Stimulated activated naive CD4-positive, alpha-beta T cell treated with Interleukin-2 at 50 U/mL for 16 hours (primary cell): ENCODE measurements at places on chromosomes 12 and 14.

GRCh38 chr12:132452596-132453350 is 37.2 kb upstream of the FBRSL1 start:
- no peak for DNase-seq

DNA sequence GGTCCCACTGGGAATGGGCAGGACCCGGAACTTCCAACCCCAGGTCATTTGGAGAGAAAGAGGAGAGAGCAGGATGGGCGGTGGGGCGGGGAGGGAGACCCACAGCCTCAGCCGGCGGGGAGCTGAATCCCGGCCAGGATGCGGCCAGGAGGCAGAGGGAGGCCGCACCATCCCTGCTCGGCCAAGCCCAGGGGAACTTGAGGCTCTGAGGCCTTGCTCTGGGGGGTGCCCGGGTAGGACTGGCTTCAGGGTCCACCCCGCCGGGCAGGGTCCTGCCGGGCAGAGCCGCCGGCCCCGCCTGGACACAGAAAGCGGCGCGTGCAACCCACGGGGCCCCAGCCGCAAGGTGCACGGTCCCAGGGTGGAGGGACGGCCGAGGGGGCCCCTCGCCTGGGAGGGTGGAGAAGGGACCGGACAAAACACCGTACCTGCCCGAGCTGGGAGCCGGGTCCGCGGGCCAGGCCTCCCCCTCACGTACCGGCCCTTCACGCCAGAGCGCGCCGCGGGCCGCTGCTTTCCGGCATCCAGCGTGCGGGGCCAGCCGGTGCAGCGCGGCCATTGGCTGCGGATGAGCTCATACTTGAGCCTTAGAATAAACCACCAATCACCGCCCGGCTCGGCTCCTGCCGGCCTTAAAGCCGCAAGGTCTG is at the start of gene RPS6KL1:
Gene RPS6KL1 (minus strand): TSS at position 509 of the 650 bp plus-strand sequence. CDS start 1,719 bp downstream, outside the sequence.
- DNase-seq, result peak; percentile 67

- no peak for DNase-seq
Measured at GRCh38 chr12:100395811-100396210, 38.9 kb downstream of the SLC17A8 start.

DNA sequence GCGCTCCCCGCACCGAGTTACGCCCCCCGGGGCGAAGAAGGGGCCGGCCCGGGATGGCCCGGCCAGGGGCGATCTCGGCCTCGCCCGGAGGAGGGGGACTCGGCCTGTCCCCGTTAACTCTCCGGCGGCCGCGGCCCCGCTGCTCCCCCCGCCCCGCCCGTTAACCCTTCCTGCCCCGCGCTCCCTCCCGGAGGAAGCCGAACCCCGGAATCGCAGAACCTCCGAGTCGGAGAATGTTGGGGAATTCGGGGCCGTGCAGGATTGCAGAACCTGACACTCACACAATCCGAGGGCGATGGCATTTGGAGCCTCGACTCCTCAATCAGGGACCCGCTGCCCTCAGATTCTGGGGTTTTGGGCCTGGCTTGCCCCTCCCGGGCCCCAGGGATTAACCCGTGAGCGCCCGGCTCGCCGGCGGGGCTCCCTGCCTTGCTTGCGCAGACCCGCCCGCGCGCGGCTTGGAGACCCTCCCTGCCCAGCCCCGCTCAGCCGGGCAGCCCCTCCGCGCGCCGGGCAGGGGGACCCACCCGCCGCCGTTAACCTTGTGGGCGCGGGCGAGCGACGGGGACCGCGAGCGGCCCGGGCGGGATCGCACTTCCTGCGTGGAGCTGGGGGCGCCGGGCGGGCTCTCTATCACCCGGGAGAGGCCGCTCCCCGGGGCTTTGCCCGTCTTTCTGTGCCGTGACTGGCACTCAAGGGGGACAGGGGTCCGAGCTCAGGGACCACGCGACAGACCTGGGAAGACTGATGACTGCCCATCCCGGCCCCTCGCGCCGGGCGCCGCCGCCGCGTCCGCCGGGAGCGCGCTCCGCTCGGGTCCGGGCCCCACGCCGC is 18.8 kb downstream of the BEGAIN start:
- no peak for DNase-seq

DNA sequence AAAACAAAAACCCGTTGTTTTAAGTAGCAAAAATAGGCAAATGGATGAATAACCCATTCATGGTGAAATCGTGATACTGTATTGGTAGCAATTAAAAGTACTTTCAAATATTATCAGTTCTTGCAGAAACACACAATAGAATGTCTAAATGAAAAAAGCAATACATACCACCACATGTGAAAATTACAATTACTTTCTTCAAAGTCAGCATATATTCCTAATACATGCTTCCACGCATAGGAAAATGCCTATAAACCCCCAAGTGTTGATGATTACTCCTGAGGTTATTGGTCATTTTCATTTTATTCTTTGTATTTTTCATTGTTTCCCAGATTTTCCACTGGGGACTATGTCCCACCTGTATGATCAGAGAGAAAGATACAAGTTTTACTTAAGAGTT is 15.2 kb downstream of the DDX55 start:
- DNase-seq, result no peak

DNA sequence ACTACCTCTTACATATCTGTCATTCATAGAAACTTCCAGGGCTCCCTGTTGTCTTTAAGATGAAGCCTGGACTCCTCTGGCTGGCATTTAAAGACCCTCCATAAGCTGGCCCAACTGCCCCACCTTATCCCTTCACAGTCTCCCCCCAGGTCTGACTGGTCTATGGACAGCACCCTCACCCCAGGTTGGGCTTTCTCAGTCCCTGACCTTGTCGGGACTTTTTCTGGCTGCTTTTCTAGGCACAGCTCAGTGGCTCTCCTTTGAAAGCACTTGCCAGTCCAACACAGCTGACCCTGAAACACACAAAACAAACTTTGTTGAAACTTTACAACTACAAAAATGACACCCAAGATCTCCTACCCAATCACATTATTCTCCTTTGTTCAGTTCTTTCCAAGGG is 13.9 kb upstream of the MYH7 start:
- no peak for DNase-seq

- no peak for DNase-seq
Measured at GRCh38 chr12:107418981-107419380, 266.6 kb upstream of the PWP1 start.

GRCh38 chr12:68831751-68832503 is 23.9 kb downstream of the MDM2 start:
- no peak for DNase-seq

DNA sequence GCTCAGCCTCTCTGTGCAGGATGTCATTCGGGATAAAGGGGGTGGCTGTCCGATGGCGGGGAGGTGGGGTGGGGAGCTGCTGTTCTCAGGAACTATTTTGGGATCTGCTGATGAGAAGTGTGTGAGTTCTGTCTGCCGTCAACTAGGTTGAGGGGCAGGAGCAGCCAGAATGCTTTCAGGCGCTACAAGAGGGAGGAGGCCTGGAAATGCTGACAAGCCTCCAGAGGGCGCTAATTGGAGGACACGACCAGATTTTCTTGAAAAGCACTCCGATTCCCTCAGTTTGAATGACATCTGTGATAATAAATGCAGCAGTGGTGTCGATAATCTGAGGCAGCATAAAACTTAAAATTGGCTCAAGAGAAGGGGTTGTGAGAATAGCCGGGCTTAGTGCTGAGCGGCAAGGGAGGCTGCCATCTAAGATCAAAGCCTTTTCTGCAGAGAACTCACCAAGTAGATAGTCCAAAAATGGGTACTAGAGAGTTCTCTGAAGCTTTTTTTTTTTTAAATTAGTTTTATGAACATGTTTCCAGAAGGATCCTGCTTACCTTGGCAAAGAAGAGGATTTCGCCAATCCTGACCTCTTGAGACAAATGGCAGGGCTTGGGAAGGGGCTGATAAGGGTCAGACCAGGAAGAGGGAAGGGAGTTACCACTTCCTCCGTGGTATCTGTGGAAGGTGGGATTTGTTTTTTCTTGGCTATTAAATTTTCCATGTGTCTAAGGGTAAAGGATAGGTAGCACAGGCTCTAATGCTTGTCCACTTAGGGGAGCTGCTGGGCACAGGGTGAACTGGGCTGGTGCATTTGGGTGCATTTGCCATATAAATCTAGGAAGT is 94.4 kb downstream of the CRACR2A start:
- no peak for DNase-seq

- peak; percentile 34 for DNase-seq
Measured at GRCh38 chr14:61452452-61452851, 131.1 kb downstream of the PRKCH start.
